ENCODE measurements at places on chromosomes 2 and 18.

DNA sequence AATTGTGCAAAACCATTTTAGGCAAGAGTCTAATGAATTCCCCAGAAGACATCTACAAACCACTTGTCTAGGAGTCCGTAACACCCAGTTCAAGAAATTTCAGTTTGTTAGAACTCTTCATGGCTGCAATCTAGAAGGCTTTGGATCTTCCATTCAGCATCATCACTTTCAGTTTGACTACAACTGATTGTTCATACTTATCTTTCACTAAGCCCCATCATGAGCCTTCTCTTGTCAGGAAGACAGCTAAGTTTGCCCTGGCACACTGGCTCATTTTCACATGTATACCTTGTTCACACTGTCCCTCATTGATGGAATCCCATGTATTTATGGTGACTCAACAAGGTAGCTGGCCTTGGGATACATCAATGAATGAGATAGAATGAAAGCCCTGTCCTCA is 898.4 kb upstream of the CELF4 start:
- DNase-seq, result no peak

GRCh38 chr18:28167835-28168349 is 9.0 kb downstream of the CDH2 start:
- DNase-seq, result no peak

DNA sequence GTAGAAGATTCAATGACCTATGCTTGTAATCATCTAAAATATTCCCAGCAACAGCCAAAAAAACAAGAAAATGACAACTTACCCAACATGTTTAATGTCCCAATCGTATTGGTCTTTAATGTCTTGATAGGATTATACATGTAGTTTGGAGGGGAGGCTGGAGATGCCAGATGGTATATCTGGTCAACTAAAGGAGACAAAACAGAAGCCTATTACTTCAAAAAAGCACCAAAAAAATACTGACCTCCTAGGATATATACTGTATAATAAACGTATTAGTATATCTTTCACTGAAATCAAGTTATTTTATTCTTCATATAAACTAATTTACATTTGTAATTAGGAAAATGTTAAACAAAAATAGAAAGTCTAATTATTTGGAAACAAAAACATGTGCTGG is 64.5 kb downstream of the UXS1 start:
- DNase-seq, result no peak

DNA sequence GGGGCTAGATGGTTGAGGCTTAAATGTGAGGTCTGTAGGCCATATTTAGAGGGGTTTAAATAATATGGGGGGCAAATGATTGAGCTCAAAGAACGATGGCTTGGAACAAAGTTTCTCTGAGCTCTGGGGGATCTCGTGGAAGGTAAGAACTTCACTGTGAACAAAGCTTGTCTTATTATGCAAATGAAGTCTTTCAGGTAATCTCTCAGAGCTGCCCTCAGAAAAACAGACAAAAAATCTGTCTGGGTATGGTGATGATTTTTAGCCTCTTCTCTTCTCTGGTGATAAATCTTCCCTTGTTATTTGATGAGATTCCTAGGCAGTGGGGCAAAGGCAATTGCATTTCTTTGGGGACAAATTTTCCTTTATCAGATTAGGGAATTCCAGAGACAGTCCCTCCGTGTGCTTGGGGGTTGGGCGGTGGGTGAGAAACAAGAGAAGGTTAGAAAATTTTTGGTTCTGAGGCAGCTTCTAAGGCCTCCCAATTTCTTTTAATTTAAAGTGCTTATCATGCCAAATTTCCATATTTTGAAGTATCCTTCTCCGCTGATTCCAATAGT is 760.4 kb downstream of the TSN start:
- DNase-seq, result no peak

DNA sequence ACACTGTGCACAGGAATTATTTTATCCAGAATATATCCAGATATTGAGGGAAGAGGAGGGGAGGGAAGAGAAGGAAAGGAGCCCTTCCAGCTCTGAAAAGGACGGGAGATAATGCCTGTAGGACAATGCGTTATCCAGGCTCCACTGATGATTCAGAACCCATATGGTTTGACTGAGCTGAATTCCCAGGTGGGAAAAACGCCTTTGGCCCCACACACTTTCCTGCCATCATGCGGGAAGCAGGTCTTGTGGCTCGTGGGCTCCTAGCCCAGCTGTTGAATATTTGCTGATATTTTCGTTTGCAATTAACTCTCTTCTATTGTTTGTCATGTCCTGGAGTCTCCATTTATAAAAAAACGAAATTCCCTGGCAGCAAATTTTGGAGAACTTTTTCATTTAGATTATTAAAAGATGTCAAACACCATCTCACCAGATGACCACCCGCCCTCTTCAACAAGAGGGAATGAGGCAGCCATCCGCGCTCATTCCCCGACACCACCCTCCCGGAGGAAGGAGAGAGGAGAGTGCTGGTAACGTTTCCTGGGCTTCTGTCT is 8.9 kb downstream of the COL6A3 start:
- DNase-seq, result no peak

- DNase-seq, result no peak
Observed at GRCh38 chr2:178268435-178268834, 74.1 kb downstream of the OSBPL6 start.

DNA sequence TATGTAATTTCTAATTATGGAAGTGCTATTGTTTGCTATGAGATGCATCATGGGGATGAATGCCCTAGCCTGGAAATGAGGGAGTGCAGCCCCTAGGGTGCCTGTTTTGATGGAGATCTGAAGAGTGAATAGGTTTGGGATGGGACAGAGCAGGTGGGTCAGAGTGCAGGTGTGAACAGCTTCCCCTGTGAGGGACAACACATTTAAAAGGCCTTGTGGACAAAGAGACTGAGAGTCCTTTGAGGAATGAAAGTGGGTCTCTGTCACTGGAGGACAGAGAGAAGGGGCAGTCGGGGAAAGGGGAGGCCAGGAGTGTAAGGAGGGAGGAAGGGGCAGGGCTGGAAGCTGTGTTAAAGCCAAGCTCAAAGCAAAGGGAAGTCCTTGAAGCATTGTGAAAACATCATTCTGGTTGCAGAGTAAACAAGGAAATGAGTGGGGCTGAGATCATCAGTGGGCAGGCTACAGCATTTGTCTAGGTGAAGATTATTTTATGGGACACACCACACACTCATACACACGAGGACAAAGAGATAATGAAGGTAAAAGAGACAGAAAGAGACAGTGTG is 877.6 kb downstream of the SLC4A3 start:
- no peak for DNase-seq

DNA sequence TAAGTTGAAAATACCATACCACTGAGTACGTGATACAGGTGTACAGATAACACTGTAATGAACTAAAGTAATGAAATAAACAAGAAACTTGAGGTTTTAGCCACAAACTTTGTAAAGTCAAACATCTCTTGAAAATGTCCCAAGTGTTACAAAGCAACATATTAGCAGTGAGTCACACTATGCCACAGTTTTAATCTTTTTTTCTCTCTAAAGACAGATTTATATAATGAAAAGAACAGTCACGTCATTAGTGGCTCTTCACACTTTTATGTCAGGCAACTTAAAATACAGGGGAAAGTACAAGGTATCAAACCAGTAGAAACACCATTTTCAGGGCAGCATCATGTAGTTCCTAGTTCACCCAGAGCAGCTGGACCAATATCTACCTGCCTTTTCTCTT is 42.1 kb downstream of the RAPH1 start:
- DNase-seq, result no peak

DNA sequence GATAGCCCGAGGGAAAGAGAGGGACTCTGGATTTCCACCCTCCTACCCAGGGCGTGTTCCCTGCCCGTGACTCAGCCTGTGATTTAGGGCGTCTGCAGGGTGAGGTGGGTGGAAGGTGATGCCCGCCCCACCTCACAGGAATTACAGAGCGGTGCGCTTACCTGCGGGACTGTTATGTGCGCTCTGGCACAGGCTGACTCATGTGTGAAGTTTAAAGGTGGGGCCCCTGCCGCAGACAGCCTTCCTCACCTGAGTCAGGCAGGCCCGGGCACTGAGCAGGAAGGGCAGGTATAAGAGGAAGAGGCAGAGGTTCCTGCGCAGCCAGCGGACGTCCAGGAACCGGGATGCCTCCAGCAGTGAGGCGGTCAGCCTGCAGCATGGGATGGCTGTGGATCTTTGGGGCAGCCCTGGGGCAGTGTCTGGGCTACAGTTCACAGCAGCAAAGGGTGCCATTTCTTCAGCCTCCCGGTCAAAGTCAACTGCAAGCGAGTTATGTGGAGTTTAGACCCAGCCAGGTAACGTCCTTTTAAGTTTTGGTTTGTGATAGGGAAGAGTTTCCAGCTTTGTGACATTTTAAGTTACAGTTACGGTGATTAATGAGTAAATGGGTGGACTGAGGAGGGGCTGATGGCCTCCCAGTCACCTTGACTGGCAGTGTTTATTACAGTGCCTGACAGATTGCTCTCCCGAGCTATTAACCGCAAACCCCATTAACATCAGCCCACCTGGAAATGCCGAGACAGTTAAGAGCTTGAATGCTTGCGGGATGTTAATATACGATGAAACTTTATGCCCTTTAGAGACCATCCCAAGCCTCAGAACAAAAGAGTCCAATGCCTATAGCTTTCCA is 141.6 kb upstream of the TTC39C start:
- no peak for DNase-seq

DNA sequence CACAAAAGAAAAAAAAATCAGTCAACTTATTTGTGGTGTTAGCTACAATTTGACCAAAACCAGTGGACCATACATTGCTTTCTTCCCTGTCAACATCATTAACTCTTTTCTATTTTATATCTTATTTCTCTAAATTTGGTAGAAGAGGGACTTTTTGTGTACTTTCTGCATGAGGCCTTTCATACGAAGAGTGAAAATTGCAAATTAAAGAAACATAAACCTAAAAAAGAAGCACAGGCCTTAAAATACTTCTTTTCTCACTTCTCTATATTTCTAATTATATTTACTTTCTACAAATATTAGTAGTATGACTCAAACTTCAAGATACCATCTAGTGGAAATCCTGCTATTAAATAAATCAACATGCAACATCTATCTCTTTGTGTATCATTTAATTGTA is 1073.4 kb upstream of the ZEB2 start:
- DNase-seq, result no peak

- no peak for DNase-seq
Observed at GRCh38 chr18:62576845-62577512, 54.2 kb downstream of the ZCCHC2 start.

GRCh38 chr2:167293943-167294775 is 405.9 kb downstream of the XIRP2 start:
- no peak for DNase-seq

DNA sequence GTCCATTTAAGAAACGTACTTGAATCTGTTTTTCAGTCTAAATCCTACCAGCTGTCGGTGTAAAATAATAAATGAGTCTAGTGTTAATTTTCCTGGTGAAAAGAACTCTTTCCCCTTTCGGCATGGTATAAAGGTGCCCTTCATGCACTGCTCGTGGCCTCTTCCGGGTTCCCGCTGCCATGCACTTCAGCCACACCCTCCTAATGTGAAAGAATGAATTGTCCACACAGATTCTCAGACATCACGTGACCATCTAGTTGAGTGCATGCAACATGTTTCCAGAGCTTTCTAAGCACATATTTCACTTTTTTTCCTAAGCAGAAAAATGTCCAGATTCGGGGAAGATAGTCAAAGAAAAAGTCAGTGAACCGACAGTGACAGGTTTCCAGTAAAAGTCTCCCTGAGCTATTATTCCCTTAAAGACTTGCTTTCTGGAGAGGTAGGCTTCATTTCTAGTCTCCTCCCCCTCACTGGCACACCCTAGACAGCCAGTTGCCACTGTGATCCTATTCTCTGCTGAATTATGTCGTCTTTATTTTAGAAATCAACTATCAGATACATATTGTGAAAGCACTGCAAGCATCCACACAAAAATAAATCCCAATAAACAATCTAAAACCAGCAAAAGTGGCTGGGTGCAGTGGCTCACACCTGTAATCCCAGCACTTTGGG is 65.9 kb upstream of the RPL31 start:
- no peak for DNase-seq

- no peak for DNase-seq
Observed at GRCh38 chr2:11870064-11870463, 123.6 kb downstream of the LPIN1 start.

DNA sequence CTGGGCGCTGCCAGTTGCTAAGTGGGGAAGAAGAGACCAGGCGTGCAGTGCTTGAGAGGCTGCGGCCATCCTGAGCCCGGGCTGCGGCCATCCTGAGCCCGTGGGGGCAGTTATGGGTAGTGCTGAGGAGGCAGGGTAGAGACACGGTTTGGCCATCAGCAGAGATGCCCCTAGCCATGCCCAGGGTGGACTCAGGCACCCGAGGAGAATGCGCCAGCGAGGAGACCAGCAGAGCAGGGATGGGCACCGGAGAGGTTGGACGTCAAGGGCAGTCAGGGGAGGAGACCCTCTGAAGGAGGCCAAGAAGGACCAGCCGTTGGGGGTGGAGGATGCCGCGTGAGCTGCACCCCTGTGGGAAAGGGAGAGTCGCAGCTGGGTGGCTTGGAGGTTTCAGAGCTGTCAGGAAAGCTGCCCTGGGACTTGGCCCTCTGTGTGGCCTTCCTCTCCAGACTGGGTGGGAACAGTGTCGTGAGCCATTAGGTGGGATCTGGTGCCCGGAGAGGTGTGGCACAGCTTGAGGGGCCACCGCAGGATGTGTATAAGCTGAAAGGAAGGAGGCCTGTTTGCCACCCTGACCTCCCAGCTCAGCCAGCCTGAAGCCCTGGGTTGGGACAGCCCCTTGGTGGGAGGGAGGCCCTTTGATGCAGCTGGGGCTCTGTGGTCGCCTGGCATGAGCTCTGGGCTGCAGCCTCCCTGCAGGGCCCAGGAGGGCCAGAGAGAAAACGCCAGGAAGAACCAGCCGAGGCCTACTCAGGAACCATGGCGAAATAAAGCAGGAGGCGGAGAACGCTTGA is 56.0 kb downstream of the SH3BP4 start:
- no peak for DNase-seq

GRCh38 chr2:214471990-214472389 is 61.1 kb downstream of the VWC2L start:
- DNase-seq, result no peak

DNA sequence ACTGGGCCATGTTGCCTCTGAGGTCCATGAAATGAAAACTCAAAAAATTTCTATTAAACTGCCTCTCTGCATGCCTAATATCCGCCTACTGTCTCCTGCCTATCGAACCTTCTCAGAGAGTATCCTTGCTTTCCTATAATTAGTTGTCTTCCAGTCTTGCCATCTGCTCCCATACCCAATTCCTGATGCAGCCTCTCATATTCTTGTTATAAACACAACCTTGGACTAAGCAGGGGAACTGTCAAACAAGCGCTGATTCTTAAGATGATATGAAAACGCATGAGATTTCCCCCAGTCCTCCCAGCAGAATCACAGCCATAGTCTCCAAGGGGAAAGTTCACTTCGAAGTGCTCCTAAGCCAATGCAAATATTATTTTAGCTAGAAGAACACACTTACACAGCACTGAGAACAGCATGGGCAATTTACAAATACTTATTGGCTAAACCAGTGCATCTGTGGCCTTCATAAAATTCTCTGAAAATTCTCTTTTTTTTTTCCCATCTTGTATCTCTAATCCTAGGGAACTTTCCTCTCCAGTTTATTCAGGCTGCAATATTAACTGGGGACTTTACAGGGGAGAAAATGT is 471.6 kb downstream of the MBD2 start:
- DNase-seq, result no peak

All from stimulated activated CD4-positive, alpha-beta T cell treated with anti-CD3 and anti-CD28 coated beads, Interleukin-2, amount 100 ng/mL, for 48 hours (primary cell).